ENCODE measurements at places on chromosomes 5 and 9.

DNA sequence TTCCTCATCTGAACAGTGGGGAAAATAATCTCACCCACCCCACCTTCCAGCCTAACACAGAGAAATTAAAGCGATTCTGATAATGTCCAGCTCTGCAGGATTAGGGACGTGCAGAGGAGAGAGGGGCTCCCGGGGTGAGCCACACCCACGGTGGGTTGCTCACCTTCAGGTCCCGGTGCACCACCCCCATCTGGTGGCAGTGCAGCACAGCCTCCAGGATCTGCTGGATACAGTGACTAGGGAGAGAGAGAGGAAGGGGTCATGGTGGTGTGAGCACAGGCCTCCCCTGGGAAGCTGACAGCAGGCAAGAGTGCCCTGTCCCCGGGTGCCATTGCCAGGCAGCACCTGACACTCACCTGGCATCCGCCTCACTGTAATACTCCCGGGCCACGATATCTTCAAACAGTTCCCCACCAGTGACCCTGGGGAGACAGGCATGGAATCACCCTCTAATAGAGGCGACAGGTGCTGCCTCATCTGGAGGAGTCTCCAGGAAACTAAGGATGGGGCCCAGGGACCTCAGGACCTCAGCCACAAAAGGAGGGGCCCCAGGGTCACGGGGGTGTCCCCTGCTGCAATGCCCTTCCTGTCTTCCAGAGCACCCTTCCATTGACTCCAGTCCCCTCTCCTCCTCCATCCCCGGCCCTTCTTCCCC lies 33.0 kb downstream of the CAMK2A start:
- no peak for DNase-seq

- no peak for DNase-seq
Observed at GRCh38 chr5:179190851-179191505, 130.8 kb downstream of the ZNF354C start.

DNA sequence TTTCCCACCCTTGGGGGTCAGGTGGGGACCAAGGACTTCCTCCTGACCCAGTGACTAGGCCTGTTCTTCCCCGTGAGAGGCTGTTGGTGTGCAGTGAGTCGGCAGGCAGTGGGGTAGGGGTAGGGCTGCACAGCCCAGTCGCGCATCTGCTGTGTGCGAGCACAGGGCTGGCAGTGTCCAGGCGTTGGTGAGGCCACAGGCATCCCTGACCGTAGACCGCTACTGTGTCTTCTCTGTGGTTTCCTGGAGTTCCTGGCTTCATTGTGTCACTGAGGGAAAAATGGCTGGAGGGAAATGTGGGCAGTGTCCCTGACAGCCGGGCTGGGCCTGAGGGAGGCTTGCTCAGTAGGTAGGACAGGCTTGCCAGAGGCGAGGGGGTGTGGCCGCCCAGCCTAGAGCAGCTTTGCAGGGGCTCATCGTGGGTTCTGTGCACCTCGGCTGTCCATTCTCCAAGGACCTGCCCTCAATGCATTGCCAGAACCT lies 95.4 kb downstream of the CACNA1B start:
- no peak for DNase-seq

DNA sequence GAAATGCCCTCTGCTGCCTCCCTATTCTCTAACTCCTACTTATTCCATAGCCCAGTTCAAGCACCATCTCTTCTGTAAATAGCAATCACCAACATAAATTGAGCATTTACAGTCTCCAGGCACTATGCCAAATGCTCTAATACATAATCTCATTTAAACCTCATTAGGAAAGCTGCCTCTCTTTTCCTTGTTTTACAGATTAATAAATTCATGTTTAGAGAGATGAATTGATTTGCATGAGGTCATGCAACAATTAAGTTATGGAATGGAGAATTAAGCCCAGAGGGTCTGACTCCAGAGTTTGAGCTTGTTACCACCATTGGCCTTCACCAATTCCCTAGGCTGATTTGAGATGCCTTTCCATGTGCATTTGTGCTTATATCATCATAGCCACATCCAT lies 23.4 kb upstream of the RFX3 start:
- DNase-seq = no peak

DNA sequence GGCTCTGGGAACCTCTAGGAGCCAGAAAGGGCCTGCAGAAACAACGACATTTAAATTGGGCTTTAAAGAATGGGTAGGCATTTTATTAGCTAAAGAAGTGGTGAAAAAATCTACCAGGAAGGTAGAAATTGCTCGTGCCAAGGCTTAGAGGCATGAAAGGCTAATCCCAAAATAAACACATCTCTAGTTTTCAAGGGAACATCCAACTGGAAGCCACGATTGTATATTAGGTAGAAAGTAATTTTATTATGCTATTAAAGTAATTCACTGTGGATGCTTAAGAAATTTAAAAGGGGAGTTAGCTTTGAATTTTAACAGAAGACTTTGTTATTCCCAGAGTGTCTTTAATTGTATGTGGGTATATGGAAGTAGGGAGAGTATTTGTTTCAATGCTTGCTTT lies 17.5 kb upstream of the CNTLN start:
- no peak for DNase-seq

- DNase-seq = no peak
Observed at GRCh38 chr9:89797255-89797654, 192.4 kb downstream of the GADD45G start.

DNA sequence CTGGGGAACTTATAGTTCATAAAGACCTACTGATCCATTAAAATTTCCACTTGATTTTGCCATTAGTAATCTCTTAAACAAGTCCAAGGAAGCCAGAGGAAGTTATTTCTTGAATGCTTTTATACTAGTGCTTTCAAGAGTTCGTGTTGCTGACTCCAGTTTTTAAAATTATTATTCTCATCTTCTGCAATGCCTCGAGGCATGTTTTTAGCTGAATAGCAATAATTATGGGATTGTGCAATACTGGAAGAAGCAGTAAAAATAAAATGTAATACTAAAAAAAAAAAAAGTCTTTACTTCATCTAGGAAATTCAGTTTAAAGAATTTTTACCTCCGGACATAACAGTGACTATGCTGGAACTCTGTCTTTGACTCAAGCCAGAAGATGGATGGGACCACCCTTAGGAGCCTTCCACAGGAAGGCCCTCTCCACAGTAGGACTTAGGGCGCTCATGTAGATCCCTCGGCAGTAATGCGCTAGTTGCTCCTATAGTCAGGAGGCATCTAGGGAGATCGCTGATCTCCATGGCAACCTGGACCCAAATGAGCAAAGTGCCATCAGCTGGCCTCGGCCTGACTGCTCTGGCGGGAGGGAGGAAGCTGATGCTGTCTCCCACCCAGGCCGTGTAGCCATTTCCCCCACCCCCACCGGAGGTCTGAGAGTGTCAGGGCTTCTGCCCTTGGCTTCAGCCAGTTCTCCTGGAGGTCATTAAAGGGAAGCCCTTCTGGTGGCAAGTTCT lies 56.7 kb downstream of the DAPK1 start:
- DNase-seq = no peak

GRCh38 chr5:18888821-18889220 lies 1099.2 kb downstream of the CDH18 start:
- DNase-seq = no peak

GRCh38 chr9:137759117-137759516 lies 118.5 kb upstream of the CACNA1B start:
- no peak for DNase-seq

DNA sequence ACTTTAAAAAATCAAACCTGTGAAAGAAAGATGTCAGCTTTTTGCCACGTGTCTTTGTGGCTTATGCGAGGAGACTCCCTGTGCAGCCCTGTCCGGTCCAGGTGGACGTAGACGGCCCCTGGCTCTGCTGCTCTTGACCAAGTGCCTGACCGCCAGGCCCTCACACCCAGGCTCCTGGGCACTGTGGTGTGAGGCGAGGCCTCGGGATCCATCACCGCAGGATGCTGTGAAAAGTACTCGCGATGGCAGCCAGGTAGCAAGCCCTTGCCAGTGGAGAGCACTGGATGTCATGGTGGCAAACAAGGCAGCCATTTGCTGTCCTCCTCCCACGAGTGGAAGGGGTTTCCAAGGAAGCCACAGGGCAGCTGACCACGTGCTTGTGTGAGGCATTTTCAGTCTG lies 245.1 kb downstream of the CACNA1B start:
- DNase-seq = no peak

GRCh38 chr9:91090130-91090410 lies 271.6 kb downstream of the AUH start:
- no peak for DNase-seq

DNA sequence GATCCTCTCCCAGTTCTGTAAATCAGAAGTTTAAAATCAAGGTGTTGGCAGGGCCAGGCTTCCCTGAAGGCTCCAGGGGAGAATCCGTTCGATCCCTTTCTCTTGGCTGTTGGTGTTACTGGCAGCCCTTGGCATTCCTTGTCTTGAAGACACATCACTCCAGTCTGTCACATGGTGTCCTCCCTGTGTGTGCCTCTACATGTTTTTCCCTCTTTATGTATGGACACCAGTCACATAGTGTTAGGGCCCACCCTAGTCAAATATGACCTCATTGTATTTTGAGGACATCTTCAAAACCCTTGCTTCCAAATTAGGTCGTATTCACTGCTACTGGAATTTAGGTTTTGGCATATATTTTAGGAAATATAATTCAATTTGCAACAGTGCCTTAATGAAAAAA lies 94.6 kb downstream of the RASEF start:
- no peak for DNase-seq

Measured in stimulated activated CD8-positive, alpha-beta memory T cell treated with anti-CD3 and anti-CD28 coated beads, Interleukin-2, amount 100 ng/mL, for 1 hour (primary cell).